Activated CD8-positive, alpha-beta memory T cell treated with anti-CD3 and anti-CD28 coated beads for 1 hour (primary cell): ENCODE measurements at places on chromosomes 11 and 22.

DNA sequence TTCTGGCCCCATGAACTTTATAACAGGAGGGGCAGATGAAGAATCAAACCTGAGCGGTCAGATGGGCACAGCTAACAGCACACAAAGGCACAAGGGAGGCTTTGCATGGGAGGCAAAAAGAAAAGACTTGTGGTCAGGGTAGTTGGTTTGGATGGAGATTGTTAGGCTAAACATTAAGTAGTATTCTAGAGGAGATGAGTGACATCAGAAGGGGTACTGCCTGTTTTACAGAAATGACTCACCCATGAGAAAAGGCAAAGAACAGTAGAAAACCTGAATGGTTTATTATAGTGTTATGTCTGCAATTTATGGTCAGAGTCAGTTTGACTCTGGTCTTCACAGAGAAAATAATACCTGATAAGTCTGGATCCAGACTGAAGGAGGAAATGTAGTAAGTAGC is 129.8 kb upstream of the KIRREL3 start:
- no peak for DNase-seq

GRCh38 chr11:36081274-36081945 is 137.5 kb downstream of the LDLRAD3 start:
- no peak for DNase-seq

GRCh38 chr22:24954856-24955255 is 2.3 kb downstream of the KIAA1671 start:
- no peak for DNase-seq

DNA sequence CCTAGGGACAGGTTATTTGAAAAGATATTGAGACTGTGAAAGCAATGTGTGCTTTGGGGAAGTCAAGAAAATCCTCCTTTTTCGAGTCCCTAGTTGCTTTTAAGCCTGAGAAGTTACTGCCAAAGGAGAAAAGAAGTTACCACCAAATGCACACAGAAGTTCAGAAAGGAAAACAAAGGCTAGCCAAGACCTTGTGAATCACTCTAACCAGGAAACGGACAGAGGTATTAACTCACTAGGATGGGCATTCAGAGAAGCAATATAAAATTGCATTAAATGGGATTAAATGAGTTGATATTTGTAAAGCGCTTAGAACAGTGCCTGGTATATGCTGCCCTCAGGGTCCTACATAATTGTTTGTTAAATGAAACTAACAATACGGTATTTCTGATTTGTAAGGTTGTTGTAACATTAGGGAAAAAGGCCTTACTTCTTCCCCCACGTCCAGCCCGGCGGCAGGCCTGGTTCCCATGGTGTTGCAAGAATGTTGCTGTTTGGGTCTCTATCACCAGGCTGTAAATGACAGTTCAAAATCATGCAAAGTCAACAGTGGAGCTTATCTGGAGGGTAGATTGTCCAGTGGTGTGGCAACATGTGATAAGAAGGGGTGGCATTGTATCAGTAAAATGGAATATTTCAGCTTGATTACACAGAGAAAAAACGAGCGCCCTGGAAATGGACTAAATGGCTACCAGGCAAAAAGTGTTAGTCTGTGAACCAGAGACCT is 7.1 kb downstream of the TMA7B start:
- DNase-seq = no peak

GRCh38 chr11:30710221-30710620 is 124.1 kb upstream of the MPPED2 start:
- no peak for DNase-seq

GRCh38 chr11:45599161-45599943 is 66.1 kb downstream of the CHST1 start:
- no peak for DNase-seq

- DNase-seq = no peak
These were observed 28.9 kb downstream of the RELT start for GRCh38 chr11:73405146-73405510.
